Endodermal cell (in vitro differentiated cells): ENCODE measurements at places on chromosomes 12 and 14.

DNA sequence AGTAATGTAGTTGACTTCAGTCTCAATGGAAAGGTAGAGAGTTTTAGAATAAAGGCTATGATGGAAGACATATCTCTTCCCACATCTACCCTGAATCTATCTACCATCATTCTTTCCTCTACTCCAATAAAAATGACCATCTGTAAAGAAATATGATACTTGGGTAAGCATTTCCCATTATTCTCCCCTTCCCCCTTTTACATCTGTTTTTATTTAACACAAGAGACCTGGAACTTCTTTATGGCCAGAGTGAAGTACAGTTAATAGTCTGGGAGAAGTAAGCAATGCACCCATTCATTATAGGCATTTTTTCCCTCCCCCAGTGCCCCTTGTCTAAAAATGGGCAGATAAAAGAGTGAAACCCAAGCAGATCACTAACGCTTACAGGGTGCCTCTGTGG, 6.5 kb downstream of the TPH2 start:
- DNase-seq = no peak

DNA sequence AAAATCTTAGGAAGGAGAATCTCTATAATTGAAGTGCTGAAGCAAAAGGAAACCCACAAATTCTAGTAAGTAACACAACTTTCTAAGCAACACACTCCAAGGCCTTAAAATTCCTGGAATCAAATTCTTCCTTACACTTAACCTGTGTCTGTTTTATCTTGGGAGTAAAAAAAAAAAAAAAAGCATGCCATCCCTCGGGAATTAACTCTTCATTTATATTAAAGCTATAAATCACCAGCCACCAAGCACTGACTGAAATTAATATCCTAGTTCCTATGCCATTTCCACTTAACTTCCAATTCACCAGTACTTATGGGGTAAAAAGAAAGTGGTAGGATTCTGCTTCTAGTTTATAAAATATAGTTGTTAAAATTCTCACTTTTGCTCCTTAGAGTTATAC, 238.1 kb downstream of the SLC25A21 start:
- DNase-seq = no peak

DNA sequence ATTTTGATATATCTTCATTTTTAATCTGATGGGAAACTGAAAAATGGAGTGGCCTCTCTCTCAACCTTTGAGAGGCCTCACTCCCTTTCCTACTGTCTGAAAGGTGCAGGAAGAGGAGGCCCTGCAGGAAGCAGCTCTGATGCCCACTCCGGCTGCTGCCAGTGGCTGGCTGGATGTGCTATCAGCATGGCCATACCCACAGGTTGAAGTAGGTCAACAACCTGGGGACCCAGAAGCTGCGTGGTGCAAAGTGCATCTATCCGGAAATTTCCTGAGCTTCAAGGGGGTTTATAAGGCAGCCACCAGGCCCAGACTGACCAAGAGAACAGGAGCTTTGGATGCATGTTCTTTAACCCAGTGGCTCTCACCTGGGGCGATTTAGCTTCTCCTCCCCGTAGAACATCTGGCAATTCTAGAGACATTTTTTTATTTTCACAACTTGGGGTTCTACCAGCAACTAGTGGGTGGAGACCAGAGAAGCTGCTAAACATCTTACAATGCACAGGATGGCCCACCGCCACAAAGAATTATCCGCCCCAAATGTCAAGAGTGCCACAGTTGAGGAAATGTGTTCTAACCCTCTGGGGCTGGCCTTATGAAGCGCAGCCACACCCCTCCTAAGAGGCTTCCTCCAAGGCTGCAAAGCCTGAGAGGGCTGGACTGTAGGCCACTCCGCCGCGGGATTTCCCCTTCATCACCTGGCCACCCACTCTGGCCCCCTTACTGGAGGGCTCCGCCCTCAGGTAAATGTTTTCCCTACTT, 8.2 kb upstream of the BATF start:
- DNase-seq = no peak

DNA sequence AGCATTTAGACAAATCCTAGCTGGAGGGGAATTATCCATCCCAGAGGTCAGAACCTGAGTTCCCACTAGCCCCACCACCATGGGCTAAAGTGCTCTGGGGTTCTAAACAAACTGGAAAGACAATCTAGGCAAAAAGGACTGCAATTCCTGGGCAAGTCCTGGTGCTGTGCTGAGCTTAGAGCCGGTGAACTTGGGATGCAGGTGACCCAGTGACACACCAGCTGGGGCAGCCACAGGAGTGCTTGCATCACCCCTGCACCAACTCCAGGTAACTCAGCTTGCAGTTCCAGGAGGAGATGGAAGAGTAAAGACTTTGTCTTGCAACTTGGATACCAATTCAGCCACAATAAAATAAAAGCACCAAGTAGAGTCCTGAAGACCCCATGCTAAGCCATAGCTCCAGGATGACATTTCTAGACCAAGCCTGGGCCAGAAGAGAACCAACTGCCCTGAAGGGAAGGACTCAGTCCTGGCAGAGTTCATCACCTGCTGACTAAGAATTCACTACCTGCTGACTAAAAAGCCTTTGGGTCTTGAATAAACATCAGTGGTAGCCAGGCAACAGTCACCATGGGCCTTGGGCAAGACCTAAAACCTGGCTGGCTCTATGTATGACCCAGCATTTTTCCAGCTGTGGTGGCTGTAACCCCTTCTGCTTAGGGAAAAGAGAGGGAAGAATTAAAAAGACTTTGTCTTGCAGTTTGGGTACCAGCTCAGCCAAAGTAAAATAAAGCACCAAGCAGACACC, 223.4 kb upstream of the DIO2 start:
- DNase-seq = peak; percentile 68

- DNase-seq = peak; percentile 42
Observed at GRCh38 chr12:125340791-125341190, 275.6 kb downstream of the AACS start.

DNA sequence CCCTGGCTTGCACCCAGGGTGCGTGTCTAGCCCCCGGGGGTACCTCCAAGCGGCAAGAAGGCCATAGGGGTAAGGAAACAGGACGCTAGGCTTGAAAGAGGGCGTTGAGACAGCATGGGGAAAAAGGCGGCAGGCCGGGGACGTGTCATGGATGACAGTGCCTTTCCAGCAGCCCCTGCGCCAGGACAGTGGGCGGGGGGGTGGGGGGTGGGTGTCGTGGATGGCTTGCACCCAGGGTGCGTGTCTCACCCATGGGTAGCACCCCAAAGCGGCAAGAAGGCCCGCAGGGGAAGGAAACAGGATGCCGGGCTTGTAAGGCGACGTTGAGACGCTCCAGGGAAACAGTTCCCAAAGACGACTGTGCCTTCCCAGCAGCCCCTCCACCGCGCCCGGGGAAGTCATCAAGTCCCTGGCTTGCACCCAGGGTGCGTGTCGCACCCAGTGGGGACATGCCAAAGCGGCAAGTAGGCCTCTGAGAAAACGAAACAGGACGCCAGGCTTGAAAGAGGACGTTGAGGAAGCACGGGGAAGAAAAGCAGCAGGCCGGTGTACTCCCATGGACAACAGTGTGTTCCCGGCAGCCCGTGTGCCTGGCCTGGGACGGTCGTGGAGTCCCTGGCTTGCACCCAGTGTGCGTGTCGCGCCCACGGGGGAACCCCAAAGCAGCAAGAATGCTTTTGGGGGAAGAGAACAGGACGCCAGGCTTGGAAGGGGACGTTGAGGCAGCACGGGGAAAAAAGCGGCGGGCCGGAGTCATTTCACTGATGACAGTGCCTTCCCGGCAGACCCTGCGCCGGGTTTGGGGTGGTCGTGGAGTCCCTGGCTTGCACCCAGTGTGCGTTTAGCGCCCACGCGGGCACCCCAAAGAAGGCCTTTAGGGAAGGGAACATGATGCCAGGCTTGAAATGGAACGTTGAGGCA, 163.5 kb upstream of the ALG10B start:
- no peak for DNase-seq

DNA sequence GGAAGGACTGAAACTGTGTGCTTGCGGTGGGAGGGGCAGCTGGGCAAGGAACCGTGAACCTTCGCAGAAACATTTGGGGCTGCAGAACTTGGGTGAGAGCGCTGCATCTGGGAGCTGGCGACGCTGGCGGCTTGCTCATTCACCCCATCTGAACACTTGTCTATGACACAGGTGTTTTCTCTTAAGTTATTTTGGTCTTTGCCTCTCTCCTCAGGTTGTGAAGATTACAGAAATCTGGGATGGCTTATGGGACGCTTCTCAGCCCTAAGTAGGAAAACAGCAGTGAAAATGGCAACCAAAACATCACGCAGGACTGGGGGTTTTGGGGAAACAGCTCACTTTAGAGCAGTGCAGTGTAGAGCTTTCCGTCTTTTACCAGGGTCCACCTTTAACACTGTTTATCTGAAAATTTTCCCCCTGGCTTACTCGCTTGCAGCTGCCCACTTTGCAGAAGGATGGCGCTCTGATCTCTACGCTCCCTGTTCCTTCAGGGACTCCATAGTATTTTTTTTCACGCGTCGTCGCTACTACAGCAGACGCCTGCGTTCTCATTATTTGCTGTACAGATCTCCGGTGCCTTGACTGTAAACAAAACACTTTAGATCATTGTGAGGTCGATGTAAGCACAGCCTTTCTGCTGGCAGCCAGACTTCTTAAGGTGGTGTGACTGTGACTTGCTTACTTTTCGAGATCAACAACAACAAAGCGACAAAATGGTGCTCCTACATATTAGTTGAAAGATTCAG, 2.7 kb upstream of the CDKN1B start:
- peak; percentile 75 for DNase-seq

- DNase-seq = no peak
Observed at GRCh38 chr12:10214895-10215267, 2.2 kb downstream of the GABARAPL1 start.

DNA sequence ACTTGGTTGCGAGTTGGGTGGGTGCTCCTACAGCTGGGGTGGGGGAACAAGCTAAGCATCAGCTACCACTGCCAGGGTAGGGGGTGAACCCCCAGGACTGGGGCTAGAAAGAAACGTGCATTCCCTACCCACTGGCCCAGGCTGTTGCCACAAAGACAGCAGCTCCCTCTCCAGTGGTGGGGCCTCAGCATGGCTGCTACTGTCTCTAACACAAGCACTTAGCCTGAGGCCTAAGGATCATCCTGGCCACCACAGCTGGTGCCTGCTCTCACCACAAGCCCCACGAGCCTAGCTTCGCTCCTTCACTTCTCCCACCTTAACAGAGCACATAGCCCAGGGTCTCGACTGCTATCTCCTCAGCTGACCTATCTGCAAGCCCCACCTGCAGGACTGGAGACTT, 18.9 kb downstream of the SLC25A21 start:
- no peak for DNase-seq

GRCh38 chr14:36507847-36508417, 12.1 kb downstream of the NKX2-1 start:
- no peak for DNase-seq

DNA sequence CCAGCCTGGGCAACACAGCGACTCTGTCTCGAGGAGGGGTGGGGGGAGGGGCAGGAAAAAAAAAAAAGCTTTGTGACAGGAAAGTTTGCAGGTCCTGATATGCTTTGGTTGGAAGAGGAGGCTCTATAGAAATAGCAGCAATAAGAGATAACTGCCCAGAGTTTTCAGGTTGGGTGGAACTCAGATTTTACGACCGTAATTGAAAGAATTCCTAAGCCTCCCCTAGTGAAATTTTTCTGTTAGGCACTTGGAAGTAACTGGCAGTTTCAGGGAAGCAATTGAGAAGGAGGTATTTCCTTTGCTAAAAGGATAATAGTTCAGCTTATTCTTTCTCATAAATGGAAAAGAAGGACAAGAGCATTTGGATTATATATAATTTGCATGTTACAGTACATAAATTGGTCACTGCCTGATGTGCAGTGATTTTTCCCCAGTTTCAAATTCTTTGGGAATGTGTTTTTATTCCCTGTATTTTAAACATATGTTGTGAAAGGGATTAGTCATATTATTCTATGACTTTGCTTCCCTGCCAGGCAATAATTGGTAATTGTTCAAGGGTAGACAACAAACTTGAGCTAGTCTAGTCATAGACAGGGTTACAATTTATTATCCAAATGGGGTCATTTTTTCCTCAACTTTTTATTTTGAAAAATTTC, 452.8 kb downstream of the AEBP2 start:
- no peak for DNase-seq

GRCh38 chr14:99603471-99604277, at the start of gene CCDC85C:
TSS of gene CCDC85C (minus strand) at chr14:99604207. CDS start at chr14:99603959, 248 bp downstream.
- peak; percentile 81 for DNase-seq

GRCh38 chr14:83217492-83217891, 1683.8 kb upstream of the SEL1L start:
- DNase-seq = no peak

GRCh38 chr14:93009471-93010129, 86.7 kb downstream of the CHGA start:
- DNase-seq = no peak

DNA sequence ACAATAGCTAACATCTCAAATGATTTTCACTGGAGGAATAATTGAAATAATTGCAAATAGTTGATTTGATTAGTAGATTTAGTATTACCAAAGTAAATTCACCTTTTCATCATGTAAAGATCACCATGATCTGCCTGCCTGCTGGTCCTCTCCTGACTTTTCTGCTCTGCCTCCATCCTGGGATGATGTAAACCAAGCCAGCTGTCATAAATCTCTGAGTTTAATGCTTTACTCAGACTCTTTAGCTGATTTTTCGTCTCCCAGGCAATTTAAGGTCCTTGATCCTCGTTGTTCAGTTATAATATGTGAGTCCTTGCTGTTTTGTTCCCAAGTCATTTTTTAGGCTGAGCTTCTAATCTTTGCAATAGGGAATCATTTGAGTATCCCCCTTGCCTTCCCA, 138.0 kb downstream of the ANO4 start:
- no peak for DNase-seq
